ENCODE measurements at places on chromosomes 13 and 19.

DNA sequence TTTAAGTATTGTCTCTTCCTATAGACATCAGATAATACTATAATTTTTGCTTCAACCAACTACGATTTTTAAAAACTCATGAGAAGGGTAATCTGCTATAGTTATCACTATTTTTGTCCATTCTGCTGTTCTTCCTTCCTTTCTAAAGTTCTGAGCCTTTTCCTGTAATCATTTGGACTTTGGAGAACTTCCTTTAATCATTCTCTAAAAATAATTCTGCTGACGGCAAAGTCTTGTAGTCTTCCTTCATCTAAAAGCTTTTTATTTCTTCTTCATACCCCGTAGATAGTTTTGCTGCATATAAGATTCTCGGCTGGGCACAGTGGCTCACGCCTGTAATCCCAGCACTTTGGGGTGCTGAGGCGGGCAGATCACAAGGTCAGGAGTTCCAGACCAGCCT, 5.1 kb upstream of the FCGBP start:
- DNase-seq = no peak

DNA sequence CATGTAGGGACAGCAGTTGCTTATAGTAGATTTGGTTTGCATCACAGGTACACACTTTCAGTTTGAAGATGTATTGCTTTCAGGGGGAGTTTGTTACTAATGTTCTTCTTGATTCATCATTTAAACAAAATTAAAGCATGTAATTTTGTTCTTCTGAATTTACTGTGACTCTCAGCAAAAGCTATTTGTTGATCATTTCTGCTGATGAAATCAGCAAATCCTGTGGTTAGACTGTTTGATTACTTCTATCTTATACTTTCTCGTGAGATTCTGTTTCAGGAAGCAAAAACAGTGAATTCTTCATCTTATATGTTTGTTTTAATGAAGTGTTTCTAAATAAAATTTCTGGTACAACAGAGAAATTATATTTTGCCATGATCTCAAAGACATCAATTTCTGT, 497.6 kb downstream of the GPC6 start:
- DNase-seq = no peak

DNA sequence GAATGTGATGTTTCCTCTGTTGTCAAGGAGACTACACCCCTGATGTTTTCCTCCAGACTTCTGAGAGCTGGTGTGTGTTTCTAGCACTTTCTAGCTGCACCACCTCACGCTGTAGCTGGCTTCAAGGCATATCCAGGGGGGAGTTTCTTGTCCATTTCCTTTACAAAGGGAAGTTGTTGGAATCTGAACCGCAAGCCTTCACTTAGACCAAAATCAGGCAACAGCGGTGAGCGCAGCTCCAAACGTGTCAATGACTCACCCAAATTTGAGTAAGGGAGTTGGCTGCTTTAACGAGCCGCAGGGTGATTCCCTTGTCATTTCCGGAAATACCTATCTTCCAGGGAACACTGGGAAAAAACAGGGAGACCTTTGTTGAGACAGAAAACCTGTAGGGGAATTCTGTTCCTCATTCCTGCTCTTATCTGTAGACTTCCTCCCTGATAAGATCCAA, 2.5 kb downstream of the LDLR start:
- no peak for DNase-seq

DNA sequence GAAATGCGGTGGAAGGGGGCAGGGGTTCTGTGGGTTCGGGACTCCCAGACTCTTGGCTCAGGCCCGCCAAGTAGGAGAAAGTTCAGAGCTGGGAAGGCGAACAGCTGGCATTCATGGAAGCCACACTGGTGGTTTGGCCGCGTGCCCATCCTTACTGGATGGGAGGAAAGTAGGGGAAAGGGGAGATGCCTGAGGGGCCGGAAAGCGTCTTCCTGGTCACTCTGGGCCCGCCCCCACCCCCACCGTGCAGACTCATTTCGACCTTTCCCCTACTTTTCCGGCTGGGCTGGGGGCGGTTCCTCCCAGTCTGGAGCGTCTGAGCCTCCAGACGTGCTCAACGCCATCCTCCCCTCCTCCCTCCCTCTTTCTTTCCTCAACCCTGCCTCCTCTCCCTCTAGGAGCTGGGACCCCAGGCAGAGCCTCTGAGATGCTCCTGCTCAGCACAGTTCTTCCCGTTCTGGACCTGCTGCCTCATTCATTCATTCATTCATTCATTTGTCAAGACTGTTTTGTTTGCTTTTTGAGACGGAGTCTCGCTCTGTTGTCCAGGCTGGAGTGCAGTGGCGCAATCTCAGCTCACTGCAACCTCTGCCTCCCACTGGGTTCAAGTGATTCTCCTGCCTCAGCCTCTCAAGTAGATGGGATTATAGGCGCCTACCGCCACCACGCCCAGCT, 3.5 kb downstream of the ANGPTL4 start:
- no peak for DNase-seq

DNA sequence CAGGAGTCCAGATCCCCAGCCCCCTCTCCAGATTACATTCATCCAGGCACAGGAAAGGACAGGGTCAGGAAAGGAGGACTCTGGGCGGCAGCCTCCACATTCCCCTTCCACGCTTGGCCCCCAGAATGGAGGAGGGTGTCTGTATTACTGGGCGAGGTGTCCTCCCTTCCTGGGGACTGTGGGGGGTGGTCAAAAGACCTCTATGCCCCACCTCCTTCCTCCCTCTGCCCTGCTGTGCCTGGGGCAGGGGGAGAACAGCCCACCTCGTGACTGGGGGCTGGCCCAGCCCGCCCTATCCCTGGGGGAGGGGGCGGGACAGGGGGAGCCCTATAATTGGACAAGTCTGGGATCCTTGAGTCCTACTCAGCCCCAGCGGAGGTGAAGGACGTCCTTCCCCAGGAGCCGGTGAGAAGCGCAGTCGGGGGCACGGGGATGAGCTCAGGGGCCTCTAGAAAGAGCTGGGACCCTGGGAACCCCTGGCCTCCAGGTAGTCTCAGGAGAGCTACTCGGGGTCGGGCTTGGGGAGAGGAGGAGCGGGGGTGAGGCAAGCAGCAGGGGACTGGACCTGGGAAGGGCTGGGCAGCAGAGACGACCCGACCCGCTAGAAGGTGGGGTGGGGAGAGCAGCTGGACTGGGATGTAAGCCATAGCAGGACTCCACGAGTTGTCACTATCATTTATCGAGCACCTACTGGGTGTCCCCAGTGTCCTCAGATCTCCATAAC, at the start of gene APOE:
Gene APOE, plus strand, starts transcription at position 360 of the 724 bp plus-strand sequence. CDS start 829 bp downstream, outside the sequence.
- DNase-seq = no peak

DNA sequence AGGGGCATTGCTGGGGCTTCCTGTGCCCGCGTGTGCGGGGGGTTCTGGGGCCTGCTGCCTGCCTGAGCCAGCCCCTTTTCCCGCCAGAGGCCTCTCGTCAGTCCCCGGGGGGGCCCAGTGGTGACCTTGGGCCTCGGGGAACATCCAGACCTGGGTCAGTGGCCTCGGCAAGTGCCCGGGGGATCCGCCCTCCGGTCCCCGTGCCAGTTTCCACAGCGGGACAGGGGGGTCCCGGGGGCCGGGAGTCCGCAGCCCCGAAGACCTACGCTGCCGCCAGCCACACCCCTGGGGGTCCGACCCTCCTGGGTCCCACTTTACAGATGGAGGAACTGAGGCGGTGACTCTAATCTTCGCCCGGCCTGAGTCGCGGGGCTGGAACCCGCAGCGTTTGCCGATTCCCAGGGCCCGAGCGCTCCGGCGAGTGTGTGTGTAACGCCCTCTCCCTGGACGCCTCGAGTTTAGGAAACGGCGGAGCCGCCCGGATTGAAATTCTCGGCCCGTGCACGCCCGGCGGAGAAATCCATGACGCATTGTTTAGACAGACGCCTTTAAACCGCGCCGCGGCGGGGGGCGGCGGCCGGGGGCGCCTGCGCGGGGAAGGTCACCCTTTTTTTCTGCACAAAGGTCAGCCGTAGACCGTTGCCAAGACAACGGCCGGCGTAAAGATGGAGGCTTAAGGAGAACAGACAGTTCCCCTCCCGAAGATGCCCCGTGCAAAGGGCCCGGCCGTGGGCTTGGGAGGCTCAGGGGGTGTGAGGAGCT, 39.3 kb downstream of the EFNA2 start:
- DNase-seq = no peak
